ENCODE measurements at places on chromosomes 5 and 9. TPM values are rescaled to one million over a fixed set of nuclear protein-coding genes. Genes with fewer than 3 reads are reported as not detected.

Gene OCLN
- 5.0 TPM for total RNA-seq

Gene SOX30
- not detected for total RNA-seq

Gene TRIM7
- total RNA-seq, result 1.4 TPM

Gene IL9
- total RNA-seq, result not detected

Gene SNCAIP
- total RNA-seq, result 11.5 TPM

Gene PAEP
- total RNA-seq, result not detected

Gene PDCD1LG2
- 3.5 TPM for total RNA-seq

Gene FCN2
- total RNA-seq, result 2.6 TPM

Gene DMXL1
- 80.9 TPM for total RNA-seq

Gene NTNG2
- 3.9 TPM for total RNA-seq

Gene ANKHD1
- 149 TPM for total RNA-seq
